GM23338 (cell line): ENCODE measurements at places on chromosomes 5 and 9. TPM values are rescaled to one million over a fixed set of nuclear protein-coding genes. Genes with fewer than 3 reads are reported as not detected.

The UCK1 gene
- 23.4 and 24.8 TPM in 2 replicates for polyA plus RNA-seq

The PALM2AKAP2 gene
- polyA plus RNA-seq, result 2.5 and 3.3 TPM in 2 replicates

The ROPN1L gene
- 0.57 TPM in 1 of 2 replicates, not detected in the other for polyA plus RNA-seq

The LECT2 gene
- 0.43 and 0.45 TPM in 2 replicates for polyA plus RNA-seq

The PCA3 gene
- polyA plus RNA-seq, result 0.57 and 0.76 TPM in 2 replicates

The TLX3 gene
- not detected in 2 replicates for polyA plus RNA-seq

The FAM151B gene
- 0.55 and 0.78 TPM in 2 replicates for polyA plus RNA-seq

The FAM200C gene
- polyA plus RNA-seq, result 3.3 and 4.6 TPM in 2 replicates

The UBE2QL1 gene
- 0.40 and 0.43 TPM in 2 replicates for polyA plus RNA-seq

The BTNL8 gene
- polyA plus RNA-seq, result 0.23 TPM in 1 of 2 replicates, not detected in the other

The TRIM36 gene
- polyA plus RNA-seq, result 4.3 and 4.4 TPM in 2 replicates
